Glomerular endothelial cell (primary cell): ENCODE measurements at places on chromosomes 5 and 9. TPM values are rescaled to one million over a fixed set of nuclear protein-coding genes. Genes with fewer than 3 reads are reported as not detected.

The HSD17B3 gene
- total RNA-seq = not detected in 2 replicates

The C5orf52 gene
- not detected in 2 replicates for total RNA-seq

The TEX48 gene
- not detected in 2 replicates for total RNA-seq

The HSPB3 gene
- not detected in 2 replicates for total RNA-seq
